ENCODE measurements at places on chromosomes 4 and X.

DNA sequence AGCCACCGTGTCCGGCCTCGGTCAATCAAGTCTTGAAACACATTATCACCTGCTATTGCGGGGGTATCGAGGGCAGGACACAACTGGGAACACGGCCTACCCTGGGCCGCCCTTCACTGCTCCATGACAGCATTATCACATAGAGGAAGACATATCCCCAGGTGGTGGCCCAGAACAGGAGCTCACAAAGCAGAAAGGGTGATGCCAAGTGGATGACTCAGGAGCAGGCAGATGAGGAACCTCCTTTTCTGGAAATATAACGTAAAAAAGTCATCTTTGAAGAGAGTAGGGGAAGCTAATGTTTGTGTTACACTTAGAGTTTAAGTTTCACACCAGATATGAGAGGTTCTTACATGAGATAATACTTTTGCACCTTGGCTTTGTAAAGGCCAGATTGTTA, 5.3 kb upstream of the SUPT20HL1 start:
- DNase-seq, result no peak

- no peak for DNase-seq
Observed at GRCh38 chrX:132369617-132370326, 119.1 kb downstream of the MBNL3 start.

- DNase-seq, result no peak
Observed at GRCh38 chrX:44651358-44651757, 108.7 kb upstream of the FUNDC1 start.

GRCh38 chr4:78640714-78641113, 89.1 kb downstream of the ANXA3 start:
- no peak for DNase-seq

DNA sequence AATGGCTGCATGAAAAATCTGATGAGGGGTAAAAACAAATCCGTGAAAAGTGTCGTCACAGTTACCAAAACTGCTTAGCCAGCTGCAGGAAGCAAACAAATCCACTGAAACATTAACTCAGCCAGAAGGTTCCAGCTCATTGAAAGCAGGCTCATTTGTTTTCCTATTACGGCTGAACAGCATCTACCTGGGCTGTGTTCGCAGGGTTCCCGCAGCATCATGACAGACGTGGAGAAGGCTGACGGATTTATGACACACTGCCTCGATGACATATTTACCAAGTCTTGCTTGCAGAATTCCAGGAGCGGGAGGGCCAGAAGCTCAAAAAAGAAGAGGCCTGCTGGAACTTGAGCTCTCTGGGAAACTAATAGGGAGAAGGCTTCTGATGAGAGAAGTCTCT, 781.1 kb downstream of the RAB28 start:
- DNase-seq, result no peak

- DNase-seq, result no peak
Observed at GRCh38 chr4:46993075-46994006, at the start of gene GABRA4. GABRA4 (minus strand) TSS chr4:46993581; CDS start chr4:46993424, 157 bp downstream.

GRCh38 chrX:356385-357034, 30.2 kb downstream of the PPP2R3B start:
- DNase-seq, result no peak

GRCh38 chr4:169707958-169708643, 49.6 kb downstream of the HPF1 start:
- no peak for DNase-seq

DNA sequence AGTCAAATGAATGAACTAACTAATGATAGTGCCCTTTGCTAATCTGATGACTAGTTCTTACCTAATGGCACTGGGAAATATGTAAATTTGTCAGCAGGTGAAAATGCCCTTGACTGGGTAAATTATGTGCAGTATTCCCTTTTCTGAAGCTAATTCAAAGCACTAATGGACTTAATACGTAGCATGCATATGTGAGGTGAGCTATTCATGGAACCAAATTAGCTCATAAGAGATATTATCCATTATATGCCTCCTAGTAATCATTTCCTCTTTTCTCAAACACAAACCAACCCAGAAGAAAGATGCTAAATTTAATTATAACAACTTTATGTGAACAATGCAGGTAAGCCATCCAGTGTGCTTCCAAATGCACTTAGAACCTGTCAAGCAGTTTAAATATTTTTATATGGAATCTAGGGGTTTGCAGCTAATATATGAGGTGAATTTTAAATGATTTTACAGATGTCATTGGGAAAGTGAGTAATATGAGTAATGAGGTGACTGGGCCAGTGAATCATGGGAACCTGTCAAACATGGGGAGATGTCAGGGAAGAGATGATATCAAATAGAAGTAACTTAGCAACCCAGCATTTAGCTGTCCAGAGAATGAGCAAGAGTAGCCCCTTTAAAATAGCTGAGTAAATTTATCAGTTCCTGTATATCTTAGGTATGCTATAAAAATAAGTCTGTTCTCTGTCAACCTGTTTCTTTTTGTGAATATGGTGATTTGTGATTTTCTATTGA, 315.0 kb downstream of the AFF2 start:
- no peak for DNase-seq

DNA sequence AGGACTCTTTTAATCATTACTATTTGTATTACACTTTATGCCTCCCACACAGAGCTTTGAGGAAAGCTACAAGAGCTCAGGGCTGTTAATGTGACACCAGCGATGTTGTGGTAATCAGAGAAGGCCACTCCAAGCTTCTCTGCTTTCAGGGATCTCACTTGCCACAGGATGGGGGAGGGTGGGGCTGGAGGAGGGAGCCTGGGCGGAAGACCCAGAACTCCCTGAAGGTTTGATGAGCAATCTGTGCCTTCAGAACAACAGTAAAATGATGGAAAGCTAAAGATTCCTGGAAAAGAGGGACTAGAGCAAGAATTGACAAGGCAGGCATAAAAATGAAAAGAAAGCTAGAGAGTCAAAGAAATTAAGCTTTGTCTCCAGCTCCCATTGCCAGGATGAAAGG, 75.6 kb downstream of the MAML3 start:
- DNase-seq, result peak; percentile 44

GRCh38 chrX:103398421-103398864, 22.1 kb downstream of the BEX3 start:
- DNase-seq, result no peak

- no peak for DNase-seq
Observed at GRCh38 chr4:39446842-39447573, 11.7 kb downstream of the RPL9 start.

DNA sequence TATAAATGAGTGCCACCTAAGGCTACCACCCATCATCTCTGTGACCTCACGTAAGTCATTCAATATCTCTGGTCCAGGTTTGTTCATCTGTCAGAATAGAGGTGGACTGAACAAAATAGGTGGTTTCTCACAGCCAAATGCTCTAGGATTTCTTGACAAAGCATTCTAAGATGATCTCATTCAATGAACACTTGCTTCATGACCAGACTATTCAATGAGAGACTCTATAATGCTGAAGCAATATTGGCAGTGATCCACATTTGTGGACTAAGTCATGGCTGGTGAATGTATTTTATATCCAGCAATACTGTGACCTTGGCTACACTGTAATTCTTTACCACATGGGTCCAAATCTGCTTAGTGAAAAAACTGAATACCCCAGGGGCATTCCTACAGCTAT, 37.9 kb downstream of the LDB2 start:
- DNase-seq, result no peak

DNA sequence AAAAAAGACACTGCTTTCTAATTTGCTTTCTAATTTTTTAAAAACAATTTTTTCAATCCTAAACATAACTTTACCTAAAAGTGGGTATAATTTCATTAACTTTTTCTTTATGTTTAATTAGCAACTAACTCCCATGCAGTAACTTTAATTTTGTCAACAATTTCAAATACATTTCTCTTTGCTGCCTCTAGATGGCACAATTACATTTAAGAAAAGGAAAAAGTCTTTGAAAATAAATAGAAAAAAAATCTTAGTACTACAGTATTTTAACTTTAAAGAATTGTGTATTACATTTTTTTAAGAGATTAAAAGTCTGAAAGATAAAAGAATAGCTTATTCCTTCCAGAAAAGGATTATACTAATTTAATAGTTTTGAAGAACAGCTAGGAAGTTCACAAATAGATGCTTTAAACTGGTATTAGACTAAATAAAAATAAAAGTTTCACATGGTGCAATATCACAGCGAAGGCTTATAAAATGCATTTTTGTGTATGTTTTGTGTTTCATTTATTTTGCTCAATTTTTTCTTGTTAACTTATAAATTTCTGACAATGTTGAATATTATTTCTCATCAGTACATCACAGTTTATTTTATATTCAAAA, 105.1 kb downstream of the ADGRA3 start:
- no peak for DNase-seq

DNA sequence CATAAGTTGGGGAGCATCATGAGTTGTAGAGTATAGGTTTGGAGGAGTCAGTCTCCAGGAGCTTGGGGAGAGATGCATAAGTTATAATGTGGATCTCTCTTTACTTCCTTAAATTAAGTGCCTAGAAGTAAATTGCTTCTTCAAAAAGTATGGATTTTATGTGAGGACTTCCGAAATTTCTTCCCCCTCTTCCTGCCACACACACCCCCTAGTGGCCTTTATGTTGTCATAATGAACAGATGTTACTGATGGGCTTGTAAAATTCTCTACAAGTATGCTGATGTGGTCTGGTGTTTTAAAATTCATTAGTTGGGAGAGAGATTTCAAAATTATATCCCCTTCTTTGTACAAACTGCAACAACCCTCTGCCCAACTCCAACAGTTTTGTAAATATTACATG, 2.3 kb upstream of the METTL14 start:
- DNase-seq, result no peak

DNA sequence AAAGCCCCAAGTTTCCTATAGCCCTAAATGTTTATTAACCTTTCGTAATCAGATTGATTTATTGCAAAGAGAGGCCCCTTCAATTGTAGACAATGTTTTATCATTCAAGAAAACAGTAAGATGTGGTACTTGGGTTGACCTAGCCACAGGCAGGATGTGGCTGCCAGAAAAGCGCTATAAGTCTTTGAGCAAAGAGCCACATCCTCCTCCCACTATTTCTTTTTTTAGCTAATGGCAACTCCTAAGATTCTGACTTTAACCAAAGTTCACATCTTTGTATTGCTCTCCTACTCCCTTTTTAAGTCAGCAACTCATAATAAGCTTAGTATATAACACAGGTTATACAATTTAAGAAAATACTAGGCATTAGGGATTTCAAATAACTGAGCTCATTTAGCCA, 70.7 kb upstream of the PPP3CA start:
- no peak for DNase-seq

GRCh38 chr4:140243278-140243753, 89.3 kb upstream of the MAML3 start:
- peak; percentile 26 for DNase-seq

GRCh38 chr4:152454398-152455011, 81.4 kb downstream of the FBXW7 start:
- DNase-seq, result no peak

DNA sequence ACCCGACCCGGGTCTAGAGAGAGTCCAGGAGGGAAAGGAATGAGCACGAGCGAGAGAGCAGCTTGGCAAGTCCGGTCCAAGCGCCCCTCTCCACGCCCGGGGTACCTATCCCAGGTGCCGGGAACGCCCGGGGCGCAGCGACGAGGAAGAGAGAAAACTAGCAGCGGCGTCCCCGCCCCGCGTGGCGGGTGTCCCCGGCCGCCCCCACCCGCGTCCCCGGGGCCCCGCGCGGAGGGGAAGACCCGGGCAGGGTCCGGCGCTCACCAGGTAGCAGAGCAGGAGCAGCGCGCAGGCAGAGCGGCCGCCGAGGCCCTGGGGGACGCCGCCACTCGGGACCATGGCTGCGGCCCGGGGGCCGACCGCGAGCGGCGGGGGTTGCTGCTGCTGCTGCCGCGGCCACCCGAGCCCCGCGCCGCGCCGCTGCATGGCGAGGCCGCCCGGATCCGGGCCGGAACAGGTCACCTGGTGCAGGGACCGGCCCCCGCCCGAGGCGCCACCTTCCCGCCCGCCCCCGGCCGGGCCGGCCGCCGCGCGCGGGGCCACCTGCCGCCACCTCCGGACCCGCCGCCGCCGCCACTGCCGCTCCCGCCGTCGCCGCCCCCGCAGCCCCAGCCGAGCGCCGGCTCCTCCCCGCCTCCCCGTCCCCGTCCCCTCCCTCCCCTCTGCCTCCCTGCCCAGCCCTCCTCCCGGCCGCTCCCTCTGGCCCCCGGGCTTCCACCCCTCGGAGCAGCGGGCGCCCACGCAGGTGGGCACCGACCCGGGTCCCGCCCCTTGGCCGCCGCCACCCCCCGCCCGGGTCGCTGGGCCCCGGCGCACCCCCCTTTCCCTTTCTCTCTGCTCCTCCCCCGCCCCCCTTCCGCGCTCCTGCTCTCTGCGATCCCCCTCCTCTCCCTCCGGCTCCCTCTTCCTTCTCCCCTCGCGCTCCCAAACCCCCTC, at the start of gene SEL1L3:
Gene SEL1L3, minus strand, starts transcription at position 578 of the 936 bp plus-strand sequence. Its CDS starts 152 bp downstream, at position 426.
- DNase-seq, result peak; percentile 1

GRCh38 chr4:135508006-135508714, 1306.6 kb upstream of the PABPC4L start:
- DNase-seq, result no peak

DNA sequence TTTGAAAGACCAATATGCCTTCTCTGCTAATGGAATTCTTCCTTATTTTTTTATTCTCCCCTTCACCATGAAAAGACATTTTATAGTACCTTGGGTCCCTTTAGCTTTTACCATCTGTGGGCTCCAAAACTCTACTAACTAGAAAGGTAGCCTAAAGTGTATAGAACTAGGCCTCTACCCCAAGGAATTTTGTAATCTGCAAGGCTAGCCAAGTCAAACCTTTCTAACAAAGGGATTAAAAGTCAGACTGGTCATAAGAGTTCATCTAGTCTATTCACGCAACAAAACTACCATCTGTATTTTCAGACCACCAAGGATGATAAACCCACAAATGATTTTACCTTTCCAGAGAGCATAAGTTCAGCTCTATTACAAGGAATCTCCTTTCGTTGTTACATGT, 189.5 kb upstream of the DCAF8L1 start:
- no peak for DNase-seq

GRCh38 chr4:108049406-108049805, 59.7 kb downstream of the HADH start:
- no peak for DNase-seq

GRCh38 chrX:78133238-78133960, 6.1 kb downstream of the TAF9B start:
- DNase-seq, result no peak

GRCh38 chr4:125728568-125728967, 413.8 kb downstream of the FAT4 start:
- no peak for DNase-seq

GRCh38 chrX:21528076-21528475, 130.1 kb downstream of the KLHL34 start:
- no peak for DNase-seq

- DNase-seq, result no peak
Observed at GRCh38 chrX:8887004-8887403, 85.8 kb upstream of the FAM9A start.

GRCh38 chr4:20684852-20685763, 15.2 kb upstream of the PACRGL start:
- no peak for DNase-seq

GRCh38 chr4:139740531-139741041, 75.0 kb downstream of the MGST2 start:
- peak; percentile 68 for DNase-seq

GRCh38 chrX:12412561-12412960, 274.3 kb downstream of the FRMPD4 start:
- DNase-seq, result no peak
